Endothelial cell of umbilical vein (primary cell): ENCODE measurements at places on chromosomes 13 and 19.

DNA sequence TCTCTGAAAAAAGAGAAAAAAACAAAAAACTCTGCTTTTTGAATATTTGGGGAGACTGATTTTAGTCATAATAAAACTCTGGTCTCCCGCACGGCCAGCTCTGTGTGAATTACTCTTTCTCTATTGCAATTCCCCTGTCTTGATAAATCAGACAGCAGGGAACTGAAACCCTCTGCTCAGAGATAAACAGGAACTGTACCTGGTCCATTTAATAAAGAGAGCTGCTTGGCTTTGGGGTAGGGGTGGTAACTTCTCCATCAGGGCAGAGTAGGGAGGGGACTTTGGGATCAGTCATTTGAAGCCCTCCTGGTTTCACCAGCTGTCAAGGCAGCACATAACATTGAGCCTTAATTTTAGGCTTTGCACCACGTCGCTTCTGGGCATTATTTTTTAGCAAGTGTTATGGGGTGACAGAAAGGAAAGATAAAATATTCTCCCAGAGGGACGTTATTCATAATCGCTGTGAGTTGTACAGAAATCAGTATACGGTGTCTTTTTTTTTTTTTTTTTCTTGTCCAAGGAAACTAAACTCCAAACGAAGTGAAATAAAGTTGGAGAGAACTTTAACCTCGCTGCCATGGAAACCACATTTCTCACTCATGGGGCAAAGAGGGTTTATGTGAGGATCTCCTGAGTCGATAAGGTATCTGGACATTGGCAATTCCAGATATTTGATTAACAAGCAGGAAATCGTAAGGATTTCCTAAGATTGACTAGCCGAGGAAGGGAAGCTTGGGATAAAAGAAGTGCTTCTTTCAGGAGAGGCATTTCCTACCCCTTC, 99.0 kb upstream of the MRI1 start:
- DNase-seq: no peak

DNA sequence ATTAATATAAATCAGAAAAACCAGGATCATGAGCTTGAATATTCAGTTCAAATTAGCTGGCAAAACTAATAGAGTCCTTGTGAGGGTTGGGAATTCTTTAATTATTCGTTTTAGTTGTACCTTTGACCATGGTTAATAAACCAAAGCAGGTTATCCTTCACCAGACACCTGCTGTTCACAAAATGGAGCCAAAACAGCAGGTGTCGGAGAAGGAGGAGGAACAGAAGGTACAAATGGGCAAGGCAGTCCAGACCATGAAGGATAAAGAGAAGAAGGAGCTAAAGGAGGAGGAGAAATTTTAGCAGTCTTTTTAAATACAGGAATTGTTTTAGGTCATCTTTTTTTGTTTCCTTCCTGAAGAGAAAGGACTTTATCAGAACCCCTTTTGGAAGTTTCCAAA, 106.1 kb downstream of the NHLRC3 start:
- no peak for DNase-seq

DNA sequence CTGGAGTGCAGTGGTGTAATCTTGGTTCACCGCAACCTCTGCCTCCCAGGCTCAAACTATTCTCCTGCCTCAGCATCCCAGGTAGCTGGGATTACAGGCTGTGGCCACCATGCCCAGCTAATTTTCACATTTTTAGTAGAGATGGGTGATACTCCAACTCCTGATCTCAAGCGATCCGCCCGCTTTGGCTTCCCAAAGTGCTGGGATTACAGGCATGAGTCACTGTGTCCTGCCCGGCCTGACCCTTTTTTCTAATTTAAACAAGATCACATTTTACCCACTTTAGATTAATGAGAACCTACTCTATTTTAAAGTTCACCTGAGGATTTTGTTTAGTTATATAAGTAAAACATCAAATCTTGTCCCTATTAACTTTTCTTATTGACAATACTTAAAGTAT, 91.8 kb upstream of the POSTN start:
- no peak for DNase-seq

DNA sequence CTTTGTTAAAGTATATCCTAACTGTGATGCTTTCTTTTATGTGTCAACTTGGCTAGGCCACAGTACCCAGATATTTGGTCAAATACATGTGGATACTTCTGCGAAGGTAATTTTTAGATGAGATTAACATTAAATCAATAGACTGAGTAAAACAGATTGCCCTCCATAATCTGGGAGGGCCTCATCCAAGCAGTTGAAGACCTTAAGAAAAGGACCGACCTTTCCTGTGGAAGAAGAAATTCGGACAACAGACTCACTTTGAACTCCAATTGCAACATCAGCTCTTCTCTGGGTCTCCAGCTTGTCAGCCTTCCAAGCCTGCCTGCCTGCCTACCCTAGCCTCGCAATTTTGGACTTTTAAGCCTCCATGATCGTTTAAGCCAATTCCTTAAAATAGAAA, 57.9 kb upstream of the DOCK9 start:
- DNase-seq: no peak
